Stimulated activated CD4-positive, alpha-beta T cell treated with anti-CD3 and anti-CD28 coated beads, TNF-alpha, amount 100 ng/mL, for 4 hours (primary cell): ENCODE measurements at places on chromosomes 6 and 20.

- DNase-seq: no peak
Measured at GRCh38 chr20:61045876-61046585, 206.0 kb upstream of the CDH4 start.

- no peak for DNase-seq
Measured at GRCh38 chr6:152091851-152092341, 284.4 kb downstream of the ESR1 start.

GRCh38 chr6:118377711-118378414 lies 170.2 kb upstream of the PLN start:
- no peak for DNase-seq

GRCh38 chr6:109397020-109397419 lies 14.8 kb upstream of the CD164 start:
- DNase-seq: no peak

DNA sequence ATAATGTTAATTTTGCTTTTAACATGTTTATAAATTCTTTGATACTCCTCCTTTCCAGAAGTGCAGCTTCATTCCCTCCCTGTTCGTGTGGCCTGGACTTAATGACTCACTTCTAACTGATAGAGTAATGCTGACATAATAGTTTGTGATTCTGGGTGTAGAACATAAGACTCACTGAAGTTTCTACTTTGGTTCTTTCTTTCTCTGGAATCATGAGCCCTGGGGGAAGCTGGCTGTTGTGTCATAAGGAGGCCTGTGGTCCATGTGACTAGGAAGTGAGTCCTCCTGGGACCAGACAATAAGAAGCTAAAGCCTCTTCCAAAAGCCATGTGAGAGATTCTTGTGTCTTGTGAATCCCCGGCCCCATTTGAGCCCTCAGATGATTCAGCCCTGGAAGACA lies 30.5 kb upstream of the HLA-G start:
- no peak for DNase-seq

GRCh38 chr6:82720992-82721391 lies 344.6 kb downstream of the UBE3D start:
- no peak for DNase-seq

DNA sequence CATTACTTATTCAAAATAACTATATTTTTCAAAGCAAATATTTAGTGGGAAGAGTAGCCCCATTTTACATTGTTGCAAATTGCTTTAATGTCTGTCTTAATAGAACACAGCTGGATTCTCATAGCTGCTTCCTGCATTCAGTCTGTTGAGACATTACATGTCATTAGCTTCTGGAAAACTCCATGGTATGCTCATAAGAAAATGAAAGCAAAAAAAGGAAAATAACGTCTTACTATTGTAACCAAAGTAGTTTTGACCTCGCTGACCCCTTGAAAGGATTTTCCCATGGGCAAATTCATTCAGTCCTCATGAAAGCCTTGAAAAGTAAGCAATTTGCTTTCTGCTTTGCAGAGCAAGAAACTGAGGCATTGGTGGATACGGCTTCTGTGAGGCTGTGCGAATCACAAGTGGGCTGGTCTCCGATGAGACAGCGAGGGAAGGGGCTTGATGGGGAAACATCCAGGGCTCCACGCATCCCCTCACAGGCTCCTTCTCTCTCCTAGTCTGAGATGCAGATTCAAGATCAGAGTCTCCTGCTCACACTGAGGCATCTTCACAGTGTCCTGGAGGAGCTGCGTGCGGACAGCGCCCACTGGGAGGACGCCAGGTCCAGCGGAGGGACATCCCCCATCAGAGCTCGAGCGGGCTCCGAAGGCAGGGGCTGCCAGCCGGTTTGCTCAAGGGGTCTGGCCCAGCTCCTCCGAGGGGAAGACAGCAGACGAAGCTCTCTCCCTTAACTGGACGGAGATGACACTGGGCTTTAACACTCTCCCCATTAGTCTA lies 3.3 kb downstream of the C20orf202 start:
- DNase-seq: no peak

GRCh38 chr20:60031107-60031506 lies 72.9 kb downstream of the CDH26 start:
- no peak for DNase-seq

DNA sequence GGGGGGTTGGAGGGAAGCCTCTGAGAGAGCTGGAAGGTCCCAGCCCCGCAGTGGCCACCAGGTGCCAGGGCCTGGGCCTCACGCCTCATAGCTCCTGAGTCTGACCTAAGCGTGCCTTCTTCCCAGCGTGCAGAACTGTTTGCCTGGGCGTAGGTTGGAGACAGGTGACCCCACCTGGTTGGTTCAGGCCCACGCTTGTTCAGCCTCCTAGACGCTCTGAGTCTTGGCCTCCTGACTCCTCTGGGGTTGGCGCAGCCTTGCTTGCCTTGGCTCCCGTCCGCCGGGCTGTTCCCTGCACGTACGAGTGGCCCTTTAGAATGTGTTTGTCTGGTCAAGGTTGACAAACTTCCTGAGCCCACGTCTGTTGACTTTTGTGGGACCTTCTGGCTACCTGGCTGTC lies 70.8 kb downstream of the EYA2 start:
- no peak for DNase-seq

- no peak for DNase-seq
Measured at GRCh38 chr6:144834426-144835038, 549.4 kb downstream of the UTRN start.

GRCh38 chr20:47332381-47333206 lies 23.9 kb downstream of the ZMYND8 start:
- DNase-seq: no peak

- DNase-seq: no peak
Measured at GRCh38 chr6:98547151-98547550, 287.2 kb upstream of the POU3F2 start.

- no peak for DNase-seq
Measured at GRCh38 chr20:63835021-63835858, 4.2 kb upstream of the ZBTB46 start.

- DNase-seq: no peak
Measured at GRCh38 chr6:159788753-159789376, 537 bp downstream of the TCP1 start.

- no peak for DNase-seq
Measured at GRCh38 chr20:3783511-3784195, 2.4 kb upstream of the SPEF1 start.

- no peak for DNase-seq
Measured at GRCh38 chr20:43959079-43959919, 44.6 kb downstream of the TOX2 start.

- DNase-seq: no peak
Measured at GRCh38 chr6:33886673-33887144, 82.9 kb upstream of the MLN start.

DNA sequence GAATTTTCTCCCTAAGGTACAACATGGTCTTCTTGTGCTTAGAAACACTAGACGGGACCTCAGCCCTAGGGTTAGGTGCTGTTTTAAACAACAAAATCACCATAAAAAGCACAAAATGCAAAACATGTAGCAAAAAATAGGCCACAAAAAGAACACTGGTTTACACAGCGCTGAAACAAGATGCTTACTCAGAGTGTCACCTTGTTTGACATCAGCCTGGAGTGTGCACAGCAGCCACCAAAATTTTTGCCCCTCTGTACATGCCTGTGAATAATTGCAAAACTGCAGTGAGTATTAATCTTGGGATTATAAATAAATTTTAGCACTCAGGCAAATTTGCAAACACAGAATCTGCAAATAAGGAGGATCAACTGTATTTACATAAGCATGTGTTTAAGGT lies 110.1 kb downstream of the PLG start:
- no peak for DNase-seq

DNA sequence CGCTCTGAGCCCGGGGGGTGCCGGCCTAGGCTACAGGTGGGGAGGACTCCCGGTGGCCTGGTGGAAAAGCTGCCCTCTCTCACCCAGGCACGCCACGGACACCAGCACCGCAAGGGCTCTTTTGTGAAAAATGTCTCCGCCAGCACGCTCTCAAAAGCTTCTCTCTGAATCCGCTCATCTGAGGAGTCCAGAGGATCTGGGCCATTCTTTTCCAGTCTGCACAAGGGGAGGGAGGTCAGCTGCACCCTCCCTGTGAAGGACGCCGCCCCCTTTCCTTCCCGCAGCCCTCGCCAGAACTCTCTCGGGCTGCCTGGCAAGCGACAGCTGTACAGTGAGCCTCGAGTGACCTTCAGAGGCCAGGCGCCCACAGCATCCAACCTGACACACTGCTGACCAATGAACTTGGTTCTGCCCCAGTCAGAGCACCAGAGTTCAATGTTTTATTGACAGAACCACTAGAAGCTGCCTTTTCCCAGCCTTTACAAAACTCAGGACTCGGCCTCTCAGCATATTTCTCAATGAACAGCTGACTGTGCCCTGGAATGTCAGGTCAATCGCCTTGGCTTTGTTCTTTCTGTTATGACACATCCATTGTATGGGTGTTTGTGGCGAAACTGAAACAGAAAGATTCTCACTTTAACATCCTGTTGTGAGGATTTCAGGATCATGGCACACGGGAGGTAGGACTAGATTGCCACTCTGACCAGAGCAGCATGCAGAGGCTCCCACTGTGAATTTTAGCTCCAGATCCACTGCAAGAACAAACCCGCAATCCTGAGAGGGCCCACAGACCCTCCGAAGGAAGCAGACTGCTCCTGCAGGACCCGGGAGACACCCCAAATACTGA lies 26.7 kb downstream of the SERPINB9 start:
- DNase-seq: no peak

DNA sequence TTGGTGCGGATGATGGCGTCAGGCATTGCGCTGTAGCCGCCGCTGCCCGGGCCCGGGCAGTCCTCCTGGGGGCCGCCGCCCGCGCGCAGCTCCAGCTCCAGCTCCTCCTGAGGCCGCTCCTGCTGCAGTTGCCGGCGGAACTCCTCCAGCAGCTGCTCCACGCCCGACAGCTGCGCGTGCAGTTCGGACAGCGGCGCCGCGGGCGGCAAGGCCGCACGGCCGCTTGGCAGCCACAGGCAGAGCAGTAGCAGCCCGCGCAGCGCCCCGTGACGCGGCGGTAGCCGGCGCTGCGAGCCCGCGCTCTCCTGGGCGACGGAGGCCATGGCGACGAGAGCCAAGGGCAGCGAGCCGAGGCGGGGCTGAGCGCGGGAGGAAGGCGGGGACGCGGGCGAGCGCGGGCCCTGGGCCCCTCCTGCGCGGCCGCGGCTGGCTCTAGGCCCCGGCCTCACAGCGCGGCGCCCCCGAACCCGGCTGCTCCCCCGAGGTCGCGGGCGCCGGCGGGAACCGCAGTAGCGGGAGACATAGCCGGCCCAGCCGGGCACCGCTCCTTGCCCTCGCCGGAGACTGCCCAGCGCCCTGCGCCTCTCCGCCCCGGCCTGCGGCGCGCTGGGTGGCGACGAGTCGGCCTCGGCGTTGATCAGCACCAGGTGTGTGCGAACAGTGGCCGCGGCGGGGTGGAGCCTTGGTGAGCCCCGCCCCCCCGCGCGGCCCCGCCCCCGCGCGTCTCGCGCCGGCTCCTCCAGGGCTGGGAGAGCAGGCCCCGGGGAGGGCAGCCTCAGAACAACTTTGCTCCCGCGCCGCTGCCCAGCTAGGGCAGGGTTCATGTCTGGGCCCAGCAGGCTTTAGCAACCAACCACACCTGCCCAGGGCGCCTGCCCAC lies at the start of gene LRP11:
Gene LRP11 (minus strand): TSS at position 662 of the 880 bp plus-strand sequence. CDS start 339 bp downstream, at position 323.
- DNase-seq: peak; percentile 67

- no peak for DNase-seq
Measured at GRCh38 chr6:169162249-169162648, 91.4 kb downstream of the THBS2 start.

DNA sequence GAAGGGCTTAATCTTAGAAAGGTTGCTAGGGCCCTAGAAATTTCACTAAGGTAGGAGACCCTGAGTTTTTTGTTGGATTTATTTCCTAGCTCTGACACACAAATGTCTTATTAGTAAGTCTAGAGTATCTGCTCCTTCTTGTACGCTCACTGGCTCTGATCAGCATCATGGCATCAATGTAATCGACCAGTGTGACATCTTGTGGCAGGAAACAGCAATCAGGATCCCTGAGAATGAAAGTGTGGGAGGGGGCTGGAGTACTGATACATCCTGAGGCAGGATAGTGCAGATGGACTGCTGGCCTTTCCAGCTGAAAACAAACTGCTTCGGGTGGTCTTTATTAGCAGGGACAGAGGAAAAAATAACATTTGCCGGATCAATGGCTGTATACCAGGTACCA lies 10.0 kb upstream of the CST7 start:
- DNase-seq: no peak

DNA sequence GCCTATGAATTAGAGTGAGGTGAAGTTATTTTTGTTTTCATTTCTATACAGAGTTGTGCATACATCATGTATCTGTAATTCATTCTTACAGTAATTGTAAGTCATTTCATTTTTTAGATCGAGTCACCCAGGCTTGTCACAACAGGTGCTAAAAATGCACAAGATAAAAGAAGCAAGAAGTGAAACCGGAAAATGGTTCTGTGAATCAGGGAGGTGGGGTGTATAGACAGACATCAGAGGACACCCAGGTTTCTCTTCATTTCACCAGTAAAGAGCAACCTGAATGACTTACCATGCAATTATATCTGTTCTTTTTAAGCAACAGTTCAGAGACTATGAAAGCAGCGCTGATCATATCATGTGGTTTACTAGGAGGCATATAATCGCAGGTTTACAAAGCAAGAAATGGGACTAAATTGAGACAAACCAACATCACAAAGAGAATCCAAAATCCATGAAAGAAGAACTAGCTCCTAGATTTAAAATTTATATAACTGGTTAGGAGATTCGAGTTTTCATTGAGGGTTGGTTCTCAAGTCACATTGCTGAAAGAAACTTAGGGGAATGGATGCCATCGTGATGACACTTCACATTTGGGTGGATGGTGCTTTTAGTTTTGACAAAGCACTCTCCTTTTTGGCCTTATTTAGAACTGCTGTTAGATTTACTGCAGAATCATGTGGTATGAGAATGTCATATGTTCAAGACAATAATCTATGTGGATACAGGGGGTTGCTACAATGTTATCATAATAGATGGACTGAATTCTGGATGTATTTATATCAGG lies 27.9 kb upstream of the TBC1D7 start:
- DNase-seq: no peak

- DNase-seq: no peak
Measured at GRCh38 chr6:109349419-109349987, 32.8 kb downstream of the CD164 start.

- no peak for DNase-seq
Measured at GRCh38 chr6:25366903-25367545, 87.8 kb downstream of the CARMIL1 start.

GRCh38 chr6:116170358-116171057 lies 44.6 kb upstream of the COL10A1 start:
- DNase-seq: no peak

DNA sequence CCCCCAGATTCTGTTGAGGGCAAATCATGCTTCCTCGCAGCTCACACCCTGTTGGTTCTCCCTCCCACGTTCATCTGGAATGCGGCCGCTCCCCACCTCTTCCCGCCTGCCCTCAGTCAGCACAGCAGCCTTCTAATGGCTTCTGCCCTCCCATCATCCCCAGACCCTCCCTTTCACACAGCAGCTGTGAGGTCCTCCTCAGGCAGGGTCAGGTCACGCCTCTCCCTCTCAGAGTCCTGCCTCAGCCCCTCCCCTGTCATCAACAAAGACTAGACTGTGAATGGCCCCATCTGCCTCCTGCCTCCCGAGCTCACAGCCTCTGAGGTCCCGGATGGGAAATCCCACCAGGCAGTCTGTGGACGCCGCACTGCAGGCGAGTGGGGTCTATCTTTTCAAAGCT lies 7.9 kb upstream of the BHLHE23 start:
- no peak for DNase-seq
